Urinary bladder (tissue), 4 donors: ENCODE measurements at places on chromosomes 12 and 14. TPM values are rescaled to one million over a fixed set of nuclear protein-coding genes. Genes with fewer than 3 reads are reported as not detected.
A peak's percentile ranks its signal among the peaks of the same experiment; 100 is the strongest.

DNA sequence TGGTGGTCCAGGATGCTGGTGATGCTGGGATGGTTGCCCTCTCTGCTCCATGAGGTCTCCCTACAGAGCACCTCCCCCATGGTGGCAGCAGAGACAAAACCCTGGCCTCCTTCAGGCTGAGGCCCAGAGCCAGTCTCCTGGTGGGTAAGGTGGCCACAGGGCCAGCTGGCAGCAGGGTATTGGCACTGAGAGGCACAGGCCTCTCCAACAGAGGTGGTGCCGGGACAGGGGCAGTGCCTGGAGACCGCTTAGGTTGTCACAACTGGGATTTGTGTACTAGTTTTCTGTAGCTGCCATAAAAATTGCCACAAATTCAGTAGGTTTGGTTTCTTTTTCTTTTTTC, 6.1 kb upstream of the MTA1 start:
- DNase-seq, result no peak

- peak; percentile 70 for DNase-seq
These were observed 7.1 kb upstream of the MRPL52 start for GRCh38 chr14:22822571-22823098.

KRT78 gene
- total RNA-seq, result not detected

- DNase-seq, result no peak
These were observed 66.4 kb downstream of the ITPK1 start for GRCh38 chr14:93049315-93049714.

DNA sequence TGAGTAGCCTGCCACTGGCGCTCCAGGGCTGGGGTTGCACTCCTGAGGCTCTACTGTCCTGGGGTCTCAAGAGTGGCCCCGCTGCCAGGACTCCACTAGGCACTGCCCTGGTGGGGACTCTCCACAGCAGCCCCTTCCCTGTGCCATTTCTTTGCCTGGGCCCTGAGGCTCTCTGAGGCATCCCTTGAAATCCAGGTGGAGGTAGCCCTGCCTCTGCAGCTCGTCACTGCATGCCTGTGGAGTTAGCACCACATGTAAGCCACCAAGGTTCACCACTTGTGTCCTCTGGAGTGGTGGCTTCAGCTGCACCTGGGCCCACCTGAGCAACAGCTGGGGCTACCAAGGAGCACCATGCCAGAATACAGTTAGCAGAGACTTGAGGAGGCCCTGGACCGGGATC, 39.9 kb upstream of the BATF start:
- DNase-seq, result no peak
